ENCODE measurements at places on chromosomes 6 and 20.
A peak's percentile ranks its signal among the peaks of the same experiment; 100 is the strongest.

DNA sequence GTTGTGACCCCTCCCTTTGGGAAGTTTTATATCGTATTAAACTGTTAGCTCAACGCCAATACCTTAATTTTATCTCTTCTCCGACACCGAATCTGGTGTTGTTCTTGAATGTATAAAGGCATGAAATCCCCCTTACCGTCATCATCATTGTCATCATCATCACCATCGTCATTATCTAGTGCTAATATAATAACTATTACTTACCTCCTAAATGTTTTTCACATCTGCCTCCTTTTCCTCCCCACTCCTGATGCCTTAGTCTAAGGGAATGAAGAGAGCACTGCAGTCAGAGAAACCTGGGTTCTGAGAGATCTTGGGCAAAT is 677 bp upstream of the ZBTB24 start:
- no peak for DNase-seq

- no peak for DNase-seq
These were observed 21.3 kb upstream of the PPARD start for GRCh38 chr6:35321091-35321490.

DNA sequence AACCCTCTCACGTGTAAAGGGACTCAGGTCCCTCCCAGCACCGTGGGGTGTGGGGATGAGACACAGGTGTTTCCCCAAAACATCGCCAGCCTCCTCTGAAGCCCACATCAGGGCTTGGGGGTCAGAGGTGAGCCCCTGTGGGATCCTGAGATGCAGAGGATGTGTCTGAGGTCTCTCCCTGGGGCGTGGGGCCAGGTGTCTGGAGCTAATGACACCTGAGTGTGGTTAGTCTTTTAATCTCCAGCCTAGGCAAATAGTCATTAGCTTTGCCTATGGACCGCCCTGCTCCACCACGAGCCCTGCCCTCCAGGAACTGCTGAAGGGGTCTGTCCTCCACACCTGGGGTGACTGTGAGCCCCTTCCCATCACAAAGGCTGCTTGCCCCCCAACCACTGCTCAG is 1.7 kb downstream of the SRMS start:
- DNase-seq, result no peak

DNA sequence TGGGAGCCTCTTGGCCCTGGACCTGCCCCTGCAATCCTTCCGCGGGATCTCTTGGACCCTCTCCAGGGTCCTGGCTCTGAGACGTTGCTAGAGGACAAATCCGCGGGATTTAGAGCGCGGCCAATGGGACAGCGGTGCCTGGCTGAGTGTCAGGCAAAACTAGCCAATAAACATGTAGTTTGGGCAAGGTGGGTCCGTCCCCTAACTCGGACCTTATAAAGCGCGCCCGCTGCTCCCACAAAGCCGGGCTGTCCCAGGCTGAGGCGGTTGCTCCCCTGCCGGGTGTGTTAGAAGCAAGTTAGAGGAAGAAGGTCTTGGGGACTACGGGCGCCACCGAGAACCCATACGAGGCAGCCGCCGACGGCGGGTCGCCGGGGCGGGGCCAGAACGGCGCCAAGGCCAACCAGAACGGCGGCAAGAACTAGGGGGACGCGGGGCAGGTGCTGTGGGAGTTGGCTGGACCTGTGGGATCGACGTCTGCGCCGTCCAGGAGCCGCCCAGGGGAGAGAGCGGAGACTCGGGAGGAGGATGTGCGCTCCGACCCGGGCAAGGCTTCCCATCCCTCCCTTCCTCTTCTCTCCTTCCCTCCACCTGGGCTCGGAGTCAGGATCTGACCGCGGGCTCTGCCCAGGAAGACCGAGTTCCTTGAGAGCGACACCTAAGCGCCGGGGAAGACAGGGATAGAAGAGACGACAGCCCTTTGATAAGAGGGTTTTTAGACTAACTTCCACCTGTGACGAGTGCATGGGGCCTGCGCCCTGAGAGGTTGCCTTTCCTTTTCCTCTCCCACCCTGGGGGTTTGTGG is 6.5 kb upstream of the TMEM14A start:
- no peak for DNase-seq

DNA sequence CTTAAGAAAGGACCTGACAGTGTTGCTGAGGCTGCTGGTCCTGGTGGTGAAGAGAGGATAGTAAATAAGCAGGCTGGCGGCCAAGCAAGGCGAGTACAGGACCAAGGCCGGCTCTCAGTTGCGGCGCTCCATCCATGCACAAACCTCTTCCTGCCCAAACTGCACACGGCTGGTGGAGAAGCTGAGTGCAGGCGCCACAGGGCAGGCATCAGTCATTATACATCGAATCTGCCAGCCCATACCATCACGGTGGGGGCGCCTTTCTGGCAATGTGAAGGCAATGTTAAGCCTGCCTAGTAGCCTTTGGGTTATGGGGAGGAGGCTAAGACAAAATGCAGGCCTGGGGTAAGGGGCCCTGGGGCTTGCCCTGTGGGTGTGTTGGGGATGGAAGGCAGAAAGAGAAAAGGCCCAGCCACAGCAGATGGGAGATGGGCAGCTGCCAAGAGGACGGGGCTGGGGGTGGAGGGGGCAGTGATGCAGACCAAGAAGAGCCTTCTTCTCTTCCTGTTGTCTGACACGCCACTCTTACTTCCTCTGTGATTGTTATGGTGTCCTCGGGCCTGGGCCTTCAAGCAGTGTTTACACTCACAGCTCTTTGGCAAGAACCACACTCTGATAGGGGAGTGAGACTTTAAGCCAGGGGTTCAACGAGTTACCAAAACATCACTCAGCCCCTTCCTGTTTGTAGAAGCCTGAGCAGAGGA is 20.3 kb upstream of the KCNK16 start:
- no peak for DNase-seq

DNA sequence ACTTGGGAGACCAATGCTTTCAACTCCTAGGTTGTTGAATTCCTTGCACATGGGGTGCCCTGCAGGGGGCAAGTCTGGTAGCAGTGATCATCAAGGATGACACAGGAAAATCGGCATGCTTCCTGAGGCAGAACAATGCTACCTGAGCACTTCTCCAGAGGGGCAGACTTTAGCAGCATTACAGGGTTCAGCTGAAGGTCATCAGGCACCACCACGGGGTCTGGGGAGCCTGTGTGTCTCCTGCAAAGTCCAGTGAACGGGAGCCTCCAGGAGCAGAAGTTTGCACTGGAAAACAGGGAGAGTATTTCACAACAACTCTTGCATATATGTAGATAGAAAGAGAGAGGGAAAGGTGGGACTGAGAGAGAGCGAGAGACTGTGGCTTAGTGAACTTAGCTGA is 10.2 kb downstream of the VSX1 start:
- DNase-seq, result no peak

DNA sequence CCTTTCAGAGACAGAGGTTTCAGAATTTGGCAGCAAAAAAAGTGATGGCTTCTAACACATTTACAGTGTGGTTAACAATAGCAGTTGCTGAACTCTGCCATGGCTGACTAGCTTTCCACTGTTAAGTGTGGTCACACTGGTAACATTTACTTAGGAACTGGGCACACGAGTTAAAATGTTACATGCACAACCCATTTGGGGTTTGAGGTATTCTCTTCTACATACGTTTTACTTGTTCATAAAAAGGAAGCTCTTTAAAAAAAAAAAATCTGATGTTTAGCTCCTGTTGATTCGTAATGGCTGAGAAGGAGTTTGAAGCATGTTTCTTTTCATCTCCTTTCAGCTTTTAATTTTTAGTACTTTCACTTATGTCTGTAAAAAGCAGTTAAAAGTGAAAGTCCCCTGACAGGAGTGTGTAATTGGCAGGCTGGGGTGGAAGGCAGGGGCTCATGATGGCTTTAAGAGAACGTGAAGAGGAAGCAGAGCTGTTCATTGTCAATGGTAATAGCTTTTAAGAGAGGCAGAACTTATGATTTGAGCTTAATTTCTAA is 245.9 kb downstream of the FARS2 start:
- DNase-seq, result no peak

DNA sequence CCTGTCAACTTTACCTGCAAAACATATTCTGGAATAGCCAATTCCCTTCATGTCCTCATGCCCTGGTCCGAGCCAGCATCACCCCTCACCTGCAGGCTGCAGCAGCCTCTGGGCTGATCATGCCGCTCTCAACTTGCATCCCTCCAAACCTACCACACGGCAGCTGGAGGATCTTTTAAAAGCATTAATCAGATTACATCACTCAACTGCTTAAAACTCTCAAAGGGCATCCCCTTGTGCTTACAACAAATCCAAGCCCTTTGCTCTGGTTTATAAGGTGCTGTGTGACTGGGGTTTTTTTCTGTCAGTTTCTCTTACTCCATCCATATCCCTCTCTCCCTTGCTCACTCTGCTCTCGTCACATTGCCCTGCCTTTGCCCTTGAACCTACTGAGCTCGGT is 24.0 kb downstream of the CD40 start:
- no peak for DNase-seq

- DNase-seq, result no peak
These were observed 22.9 kb downstream of the COL20A1 start for GRCh38 chr20:63315731-63316491.

- DNase-seq, result no peak
These were observed 290.2 kb downstream of the PHACTR1 start for GRCh38 chr6:13006578-13007300.

- peak; percentile 22 for DNase-seq
These were observed 67.4 kb downstream of the ALDH8A1 start for GRCh38 chr6:134882426-134883038.

DNA sequence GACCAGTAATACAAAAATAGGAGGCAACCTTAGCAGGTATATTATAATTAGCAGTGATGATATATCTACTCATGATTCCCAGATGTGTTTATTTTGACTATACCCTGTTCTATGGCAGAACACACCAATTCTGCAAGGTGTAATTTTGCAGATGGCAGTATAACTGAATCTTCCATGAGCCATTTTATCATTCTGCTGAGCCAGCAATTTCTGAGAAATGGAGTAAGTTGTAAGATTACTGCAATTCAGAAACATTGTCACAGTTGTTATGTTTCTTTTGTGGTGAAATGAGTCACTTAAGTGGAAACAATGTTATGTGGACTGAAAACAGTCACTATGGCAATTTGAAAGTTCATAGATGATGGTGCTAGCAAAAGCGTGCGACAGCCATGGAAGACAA is 63.7 kb upstream of the RIMS1 start:
- no peak for DNase-seq

- DNase-seq, result no peak
These were observed 20.1 kb downstream of the JAG1 start for GRCh38 chr20:10653599-10654249.

DNA sequence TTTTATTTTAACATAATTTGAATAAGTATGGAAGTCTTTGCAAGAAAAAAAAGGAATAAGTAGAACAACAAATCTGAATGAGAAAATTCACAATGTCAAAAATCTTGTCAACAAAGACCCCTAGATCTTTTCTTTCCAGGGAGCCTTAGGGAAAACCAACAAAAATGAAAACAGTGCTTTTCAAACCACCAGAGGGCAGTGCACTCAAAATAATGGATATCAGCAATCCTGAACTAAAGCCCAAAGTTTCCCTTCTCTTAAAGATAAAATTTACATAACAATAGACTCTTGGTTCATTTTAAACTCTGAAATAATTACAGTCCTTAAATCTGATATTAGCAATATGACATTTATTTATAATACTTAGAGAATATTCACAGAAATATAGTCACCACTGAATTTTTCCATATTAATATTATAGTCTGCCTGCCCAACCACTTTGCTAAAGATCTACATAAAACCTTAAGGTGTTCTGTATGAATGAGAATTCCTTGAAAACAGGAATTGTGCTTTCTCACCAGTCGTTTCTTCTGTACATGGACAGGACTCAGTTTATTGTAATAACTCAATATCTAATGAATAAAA is 105.3 kb upstream of the BMP5 start:
- DNase-seq, result no peak

GRCh38 chr6:52243282-52243893 is 912 bp downstream of the IL17F start:
- no peak for DNase-seq

DNA sequence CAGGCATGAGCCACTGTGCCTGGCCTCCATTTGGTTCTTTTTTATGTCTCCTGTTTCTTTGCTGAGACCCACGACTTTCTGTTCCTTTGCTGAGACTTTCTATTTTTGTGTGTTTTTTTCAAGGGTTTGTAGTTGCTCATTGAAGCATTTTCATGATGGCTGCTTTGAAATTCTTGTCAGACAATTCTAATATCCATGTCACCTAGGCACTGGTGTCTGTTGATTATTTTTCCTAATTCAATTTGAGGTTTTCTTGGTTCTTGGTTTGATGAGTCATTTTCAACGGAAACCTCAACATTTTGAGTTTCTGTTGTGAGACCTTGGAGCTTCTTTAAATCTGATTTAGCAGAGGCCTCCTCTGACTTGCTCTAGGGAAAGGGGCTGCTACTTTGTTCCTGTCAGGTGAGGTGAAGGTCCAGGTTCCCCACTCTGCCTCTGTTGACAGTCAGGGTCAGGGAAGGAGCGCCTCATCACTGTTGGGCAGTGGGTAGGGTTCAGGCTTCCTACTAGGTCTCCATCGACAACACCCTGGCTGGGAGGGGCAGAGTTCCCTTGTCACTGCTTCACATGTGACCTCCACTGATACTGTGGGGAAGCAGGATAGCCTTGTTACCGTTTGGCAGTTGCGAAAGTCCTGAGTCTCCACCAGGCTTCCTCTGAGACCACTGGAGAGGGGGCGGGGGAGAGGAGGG is 67.2 kb upstream of the RNF24 start:
- peak; percentile 7 for DNase-seq

- no peak for DNase-seq
These were observed 274.3 kb downstream of the CD109 start for GRCh38 chr6:73969971-73970970.

- no peak for DNase-seq
These were observed 1.7 kb downstream of the PDE7B start for GRCh38 chr6:135853227-135853626.

DNA sequence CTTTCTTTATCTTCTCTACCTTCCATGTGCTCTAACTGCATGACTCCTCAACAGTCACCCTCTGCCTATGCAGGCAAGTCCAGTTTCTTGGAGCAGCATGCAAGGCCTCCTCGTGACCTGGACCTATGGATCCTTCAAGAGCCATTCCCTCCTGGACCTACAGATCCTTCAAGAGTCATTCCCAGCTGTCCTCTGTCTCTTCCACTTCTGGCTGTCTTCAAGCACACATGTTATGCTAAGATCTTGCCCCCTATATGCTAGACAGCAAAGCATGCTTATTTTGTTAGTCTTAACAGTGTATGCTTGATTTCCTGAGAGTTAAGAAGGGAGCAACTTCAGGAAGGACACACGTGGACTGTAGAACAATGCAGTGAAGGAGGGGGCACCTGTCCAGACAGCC is 7.5 kb downstream of the ID4 start:
- no peak for DNase-seq

GRCh38 chr6:31661262-31662123 is 915 bp upstream of the C6orf47 start:
- no peak for DNase-seq

DNA sequence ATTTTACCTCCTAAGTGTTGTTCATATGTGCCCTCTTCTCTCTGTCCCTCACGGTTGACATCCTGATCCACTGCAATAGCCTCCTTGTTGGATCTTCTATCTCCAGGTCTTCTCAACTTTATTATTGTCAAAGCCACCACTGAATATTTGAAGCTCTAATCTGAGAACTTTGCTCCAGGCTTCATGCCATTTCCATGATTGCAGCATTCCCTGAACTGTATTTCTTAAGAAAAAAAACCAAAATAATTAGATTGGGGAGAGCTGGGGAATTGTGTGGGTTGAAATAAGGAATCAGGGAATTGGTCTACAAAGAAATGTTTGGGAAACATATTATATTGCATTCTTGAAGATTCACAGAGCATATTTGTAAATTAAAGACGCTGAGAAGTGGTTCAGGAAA is 2.5 kb upstream of the STX7 start:
- no peak for DNase-seq

GRCh38 chr6:20319520-20320357 is 81.9 kb upstream of the E2F3 start:
- peak; percentile 26 for DNase-seq

Data from stimulated activated CD8-positive, alpha-beta memory T cell treated with anti-CD3 and anti-CD28 coated beads, Interleukin-2, amount 100 ng/mL, for 1 hour (primary cell).